ENCODE measurements at places on chromosomes 1 and 21.

DNA sequence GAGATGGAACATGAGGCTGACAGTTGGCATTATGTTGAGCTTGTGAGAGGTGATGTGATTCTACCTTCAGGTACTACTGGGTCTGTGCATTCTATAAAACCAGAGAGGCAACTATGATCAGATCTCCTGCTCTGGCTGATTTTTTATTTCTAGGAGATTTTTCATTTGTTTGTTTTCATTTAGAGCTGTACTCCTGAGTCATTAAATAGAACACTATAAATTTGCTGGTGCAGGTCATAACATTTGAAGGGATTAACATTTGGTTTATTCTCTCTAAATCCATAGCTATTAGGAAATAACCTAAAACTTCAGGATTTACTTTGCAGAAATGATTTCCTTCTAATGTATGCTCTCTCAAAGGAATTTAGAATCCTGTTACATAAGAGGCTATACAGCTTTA lies 42.9 kb downstream of the MAGI3 start:
- DNase-seq = no peak

DNA sequence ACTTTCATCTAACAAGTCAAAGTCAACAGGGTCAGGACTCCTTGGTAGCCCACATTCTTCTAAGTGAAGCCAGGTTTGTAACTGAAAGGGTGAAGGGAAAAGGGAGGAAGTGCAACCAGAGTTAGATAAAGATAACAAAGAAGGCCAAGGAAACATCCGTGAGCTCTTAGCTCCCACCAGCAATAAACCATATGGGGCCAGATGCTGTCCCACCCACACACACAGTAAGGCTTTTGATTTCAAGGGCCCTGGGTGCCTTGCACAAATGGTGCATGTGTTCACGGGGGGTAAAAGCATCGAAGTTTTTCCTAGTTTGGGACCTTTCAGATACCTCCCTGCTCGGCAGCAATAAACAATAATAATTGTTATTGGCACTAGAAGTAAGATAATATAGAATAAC lies 5.1 kb upstream of the TIAM1 start:
- DNase-seq = no peak

DNA sequence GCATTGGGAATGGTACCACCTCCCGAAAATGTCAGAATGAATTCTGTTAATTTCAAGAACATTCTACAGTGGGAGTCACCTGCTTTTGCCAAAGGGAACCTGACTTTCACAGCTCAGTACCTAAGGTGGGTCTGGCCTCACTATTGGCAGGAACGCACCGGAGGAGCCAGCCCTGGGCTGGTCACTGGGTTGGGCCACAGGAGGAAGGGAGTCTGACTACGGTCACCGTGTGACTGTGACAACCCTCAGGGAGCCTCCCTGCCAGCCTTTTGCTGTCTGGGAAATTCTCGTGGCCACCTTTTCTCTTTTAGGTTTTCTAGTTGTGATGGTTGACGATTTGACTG lies 2.2 kb downstream of the IL10RB start:
- no peak for DNase-seq

GRCh38 chr1:29643281-29643680 lies 407.0 kb downstream of the PTPRU start:
- no peak for DNase-seq

GRCh38 chr1:150575518-150576366 lies 3.7 kb downstream of the MCL1 start:
- no peak for DNase-seq

DNA sequence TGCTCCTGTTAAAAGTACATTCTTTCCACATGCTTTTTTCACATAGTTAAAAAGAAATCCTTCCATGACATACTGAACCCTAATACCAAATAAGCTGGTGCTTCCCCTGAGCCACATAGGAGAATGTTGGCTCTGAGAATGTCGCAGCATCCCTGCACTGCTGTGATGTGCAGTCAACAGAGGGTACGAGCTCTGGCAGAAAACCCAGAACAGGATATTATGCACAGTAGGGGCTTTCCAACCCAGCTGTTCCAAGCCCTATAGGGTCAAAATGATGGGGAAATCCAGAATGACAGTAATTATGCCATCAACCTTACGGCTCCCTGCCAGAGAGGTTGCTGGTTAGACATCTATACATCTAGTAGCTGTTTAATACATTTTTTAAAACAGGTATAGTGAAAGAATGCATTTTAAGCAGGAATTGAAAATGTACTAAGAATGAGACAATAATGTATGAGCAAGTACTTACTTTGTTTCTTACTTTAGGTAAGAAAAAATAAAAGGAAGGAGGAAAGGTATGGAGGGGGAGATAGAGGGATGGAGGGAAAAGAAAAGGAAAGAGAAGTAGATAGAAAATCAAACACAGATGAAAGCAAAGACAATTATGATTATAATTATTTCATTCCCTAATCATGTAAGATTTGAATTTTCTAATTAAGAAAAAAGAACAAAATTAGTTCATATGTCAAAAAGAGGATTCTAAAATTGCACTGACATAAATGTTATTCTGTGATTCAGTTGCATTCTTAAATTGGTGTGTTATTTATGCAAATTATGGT lies 126.0 kb downstream of the NR5A2 start:
- peak; percentile 26 for DNase-seq

GRCh38 chr21:42654179-42654912 lies 925 bp downstream of the PDE9A start:
- no peak for DNase-seq

GRCh38 chr1:55252942-55253589 lies 37.9 kb upstream of the USP24 start:
- DNase-seq = no peak

GRCh38 chr1:70426154-70427131 lies 15.4 kb downstream of the CTH start:
- DNase-seq = no peak

DNA sequence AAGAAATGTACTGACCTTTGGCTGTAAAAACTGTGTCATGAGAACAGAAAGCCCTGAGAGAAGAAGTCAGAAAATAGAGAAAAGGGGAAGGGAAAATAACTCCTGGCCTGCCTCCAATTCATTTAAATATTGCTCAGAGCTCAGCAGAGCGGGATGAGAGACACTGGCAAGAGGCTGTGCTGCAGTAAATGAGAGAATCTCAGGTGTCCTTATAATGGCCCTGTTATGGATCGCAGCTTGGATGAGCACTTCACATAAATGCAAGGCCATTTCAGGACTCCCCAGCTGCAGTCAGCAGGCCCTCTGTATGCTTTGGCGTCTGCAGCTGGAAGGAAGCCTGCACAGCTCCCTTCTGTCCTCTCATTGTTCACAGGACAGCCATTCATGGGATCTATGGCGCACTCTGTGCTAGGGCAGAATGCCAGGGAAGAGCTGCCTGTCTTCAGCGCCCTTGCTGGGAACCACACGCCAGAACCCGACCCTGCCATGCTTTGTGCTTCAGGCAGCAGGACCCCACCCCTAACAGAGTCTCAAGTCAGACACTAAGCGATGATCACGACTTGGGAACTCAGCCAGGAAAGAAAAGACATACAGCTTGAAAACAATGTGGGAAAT lies 20.7 kb upstream of the ABCB10 start:
- DNase-seq = no peak

DNA sequence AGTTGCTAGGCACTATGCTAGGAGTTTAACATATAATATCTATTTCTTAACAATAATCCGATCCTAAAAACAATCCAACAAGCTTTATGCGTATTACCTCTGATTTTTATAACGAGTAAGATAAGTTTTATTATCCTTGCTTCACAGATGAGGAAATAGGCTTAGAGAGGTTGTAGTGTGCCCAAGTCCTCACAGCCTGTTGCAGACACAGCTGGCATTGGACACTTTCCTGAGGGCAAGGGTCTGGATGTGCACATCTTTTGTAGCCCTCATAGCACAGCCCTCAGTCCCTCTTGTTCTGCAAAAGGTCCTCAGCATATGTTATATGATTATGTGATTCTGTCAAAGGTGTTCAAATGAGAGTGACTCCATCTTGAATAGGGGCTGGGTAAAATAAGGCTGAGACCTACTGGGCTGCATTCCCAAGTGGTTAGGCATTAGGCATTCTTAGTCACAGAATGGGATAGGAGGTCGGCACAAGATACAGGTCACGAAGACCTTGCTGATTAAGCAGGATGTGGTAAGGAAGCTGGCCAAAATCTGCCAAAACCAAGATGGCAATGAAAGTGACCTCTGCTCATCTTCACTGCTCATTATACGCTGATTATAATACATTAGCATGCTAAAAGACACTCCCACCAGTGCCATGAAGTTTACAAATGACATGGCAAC lies 75.7 kb upstream of the F3 start:
- DNase-seq = no peak

DNA sequence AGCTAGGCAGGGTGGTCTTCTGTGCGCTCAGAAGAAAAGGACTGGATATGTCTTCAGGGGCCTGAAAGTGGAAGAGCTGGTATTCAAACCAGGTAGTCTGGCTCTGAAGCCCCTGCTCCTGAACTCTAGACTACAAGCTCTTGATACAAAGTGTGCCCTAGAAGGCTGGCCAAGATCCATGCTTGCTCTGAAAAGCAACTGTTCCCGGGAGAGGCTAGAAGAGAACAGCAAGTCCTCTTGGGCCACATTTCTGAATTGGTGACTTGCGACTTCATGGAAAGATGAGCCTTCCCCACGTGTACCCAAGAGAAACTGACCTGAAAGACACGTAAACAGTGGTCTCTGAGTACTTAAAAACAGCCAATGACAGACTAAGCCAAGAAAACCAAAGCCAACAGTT lies 123.3 kb upstream of the GRIK3 start:
- no peak for DNase-seq

DNA sequence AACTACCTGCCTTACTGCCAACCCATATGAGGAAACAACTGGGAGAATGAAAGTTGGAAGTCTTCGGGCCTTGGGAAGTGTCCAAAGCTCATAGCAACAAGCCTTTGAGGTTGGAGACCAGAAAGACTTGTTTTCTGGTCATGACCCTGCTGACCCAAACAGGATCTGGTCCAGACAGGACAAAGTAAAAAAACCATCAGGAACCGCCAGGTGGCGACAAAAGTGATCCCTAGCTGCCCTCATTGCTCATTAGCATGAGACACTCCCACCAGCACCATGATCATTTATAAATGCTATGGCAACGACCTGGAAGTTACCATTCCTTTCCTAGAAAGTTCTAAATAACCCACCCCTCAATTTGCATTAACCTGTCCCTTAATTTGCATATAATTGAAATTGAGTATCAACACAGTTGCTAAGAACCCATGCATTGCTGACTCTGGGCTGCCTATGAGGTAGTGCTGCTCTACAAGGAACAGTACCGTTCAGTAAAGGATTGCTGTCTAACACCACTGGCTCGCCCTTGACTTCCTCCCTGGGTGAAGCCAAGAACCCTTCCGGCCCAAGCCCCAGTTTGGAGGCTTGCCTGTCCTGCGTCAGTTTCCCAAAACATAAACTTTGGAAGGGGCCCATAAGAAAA lies 89.0 kb downstream of the URB2 start:
- DNase-seq = peak; percentile 40

DNA sequence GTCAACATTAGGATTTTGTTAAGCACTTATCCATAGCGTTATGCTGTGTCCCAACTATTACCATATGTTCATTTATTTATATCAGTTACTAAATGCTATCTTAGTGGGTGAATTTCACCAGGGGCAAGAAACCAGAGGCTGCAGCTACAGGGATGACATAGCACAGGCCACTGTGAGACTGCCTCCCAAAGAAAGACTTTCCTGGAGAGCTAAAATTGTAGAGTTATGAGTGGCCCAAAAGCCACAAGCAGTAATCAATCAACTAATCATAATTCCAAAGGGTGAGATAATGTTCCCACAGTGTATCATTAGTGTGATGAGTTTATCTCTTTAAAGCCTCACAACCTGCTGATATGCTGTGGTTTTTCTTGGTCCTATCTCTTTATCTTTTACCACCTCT lies 3.8 kb upstream of the TGFB2 start:
- no peak for DNase-seq

DNA sequence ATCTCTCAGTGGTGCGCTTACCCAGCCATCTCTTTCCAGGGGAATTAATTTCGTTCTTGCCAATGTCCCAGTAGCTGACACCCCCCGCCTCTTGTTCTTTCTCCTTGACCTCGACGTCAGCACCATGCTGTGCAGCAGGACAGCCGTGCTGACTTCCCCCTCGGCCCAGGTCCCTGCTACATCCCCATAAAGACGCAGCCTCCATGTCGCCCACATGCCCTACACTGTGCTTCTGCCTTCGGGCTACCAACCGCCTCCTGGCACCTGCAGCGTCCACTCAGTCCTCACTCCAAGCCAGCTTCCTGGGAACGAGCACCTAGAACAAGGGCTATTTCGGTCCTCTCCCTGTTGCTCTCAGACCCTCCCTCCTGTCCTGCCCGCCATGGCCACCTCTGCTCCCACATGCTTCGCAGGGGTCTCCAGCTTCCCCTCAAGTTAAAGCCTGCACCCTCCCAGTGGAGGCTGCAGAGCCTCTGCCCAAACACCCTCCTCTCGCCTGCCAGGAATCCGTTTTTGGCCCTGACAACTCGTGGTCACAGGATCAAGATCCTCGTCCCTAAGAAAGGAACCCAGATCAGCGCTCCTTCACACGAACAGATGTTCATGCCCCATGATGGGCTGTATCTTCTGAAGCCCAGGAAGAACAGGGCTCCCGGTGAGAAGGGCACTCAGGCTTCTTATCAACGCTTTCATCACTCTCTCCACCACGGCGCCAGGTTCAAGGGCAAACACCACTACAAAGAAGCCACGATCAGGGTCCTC lies 109.7 kb downstream of the NPHP4 start:
- no peak for DNase-seq

- no peak for DNase-seq
Measured at GRCh38 chr1:100661176-100661575, 58.4 kb upstream of the VCAM1 start.

DNA sequence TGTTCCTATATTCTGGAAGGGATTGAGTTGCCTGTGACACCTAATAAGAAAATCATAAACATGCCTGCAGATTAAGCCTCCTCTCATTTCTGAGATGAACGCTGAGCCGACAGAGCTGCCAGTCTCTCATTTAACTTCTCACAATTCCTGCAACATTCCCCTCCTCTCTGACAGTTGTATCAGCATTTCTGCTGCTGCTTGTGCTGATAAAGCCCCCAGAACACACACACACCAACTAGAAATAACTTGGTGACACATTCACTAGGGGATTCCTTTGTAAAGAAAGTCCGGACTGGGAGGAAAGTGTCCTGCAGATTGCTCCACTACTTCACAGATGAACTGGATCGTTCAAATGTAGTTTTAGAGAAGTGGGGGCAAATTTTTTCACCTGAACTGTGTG lies 437.3 kb downstream of the PLA2G4A start:
- DNase-seq = no peak
